ENCODE measurements at places on chromosomes 7 and 10. TPM values are rescaled to one million over a fixed set of nuclear protein-coding genes. Genes with fewer than 3 reads are reported as not detected.

Gene CPA1
- total RNA-seq: not detected

Gene NAT16
- 0.82 TPM for total RNA-seq

Gene ZNF467
- 1.6 TPM for total RNA-seq

Gene PODXL
- 9.4 TPM for total RNA-seq

Gene GDF2
- not detected for total RNA-seq

Gene MOGAT3
- total RNA-seq: not detected

Gene KCP
- 0.41 TPM for total RNA-seq

Gene KIAA1549
- 21.6 TPM for total RNA-seq

Gene CHAT
- not detected for total RNA-seq

Gene MYPN
- not detected for total RNA-seq

Gene GARIN1A
- total RNA-seq: 0.82 TPM

Gene MACC1
- 0.41 TPM for total RNA-seq

Gene C10orf62
- not detected for total RNA-seq

Gene TMEM225B
- not detected for total RNA-seq

Gene TEX47
- not detected for total RNA-seq

Gene NUP42
- 60.7 TPM for total RNA-seq

Gene PPP1R9A
- 93.3 TPM for total RNA-seq

Gene MAGI2
- 136 TPM for total RNA-seq

Gene CCSER2
- 90.1 TPM for total RNA-seq

Gene NME8
- not detected for total RNA-seq

Gene TACR2
- total RNA-seq: 0.82 TPM

Gene UCMA
- not detected for total RNA-seq

Gene SLC26A3
- not detected for total RNA-seq
